NCI-H446 (cell line): ENCODE measurements at places on chromosomes 2 and 18.
A peak's percentile ranks its signal among the peaks of the same experiment; 100 is the strongest.

DNA sequence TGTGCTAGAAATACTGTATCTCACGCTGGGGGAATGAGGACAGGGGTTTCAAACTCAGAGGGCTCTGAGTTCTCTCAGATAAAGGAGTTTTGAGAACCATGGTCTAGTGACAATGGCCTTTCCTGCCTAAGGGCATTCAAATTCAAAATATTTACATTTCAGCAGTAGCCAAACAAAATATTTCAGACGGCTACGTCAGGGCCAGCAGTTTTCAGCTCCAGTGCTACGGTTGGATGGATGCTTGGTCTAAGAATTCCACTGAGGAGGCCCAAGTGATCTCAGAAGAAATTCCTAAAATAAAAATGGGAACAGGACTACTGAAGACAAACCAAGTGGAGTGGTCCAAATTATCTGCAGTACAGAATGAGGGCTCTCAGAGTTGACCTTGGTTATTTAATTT is 41.1 kb upstream of the SCG2 start:
- no peak for DNase-seq

GRCh38 chr2:3305952-3306351 is 71.7 kb downstream of the EIPR1 start:
- no peak for DNase-seq

- no peak for DNase-seq
These were observed 7.5 kb upstream of the DLX2 start for GRCh38 chr2:172109988-172110811.

GRCh38 chr2:225040856-225041206 is 1.4 kb downstream of the DOCK10 start:
- DNase-seq, result peak; percentile 50

- peak; percentile 11 for DNase-seq
These were observed 16.7 kb upstream of the WIPF1 start for GRCh38 chr2:174614261-174614660.

DNA sequence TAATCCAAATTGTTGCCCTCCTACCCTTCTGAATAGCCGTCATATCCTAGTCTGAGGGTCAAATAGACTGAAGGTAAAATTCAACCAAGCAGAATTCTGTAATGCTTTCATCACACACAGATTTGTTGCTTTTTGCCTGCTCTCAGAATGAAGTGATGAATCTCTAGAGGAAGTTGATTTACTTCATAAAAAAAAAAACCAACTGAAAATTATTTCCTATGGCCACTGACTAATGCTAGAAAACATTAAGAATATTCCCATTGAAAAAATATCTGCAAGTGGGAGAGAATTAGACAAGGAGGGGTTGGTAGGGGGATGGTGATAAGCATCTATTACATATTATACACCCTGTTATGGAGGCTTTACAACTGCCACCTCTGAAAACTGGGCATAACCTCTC is 2.3 kb upstream of the IL1RL2 start:
- DNase-seq, result no peak

- DNase-seq, result no peak
These were observed 48.2 kb upstream of the MSTN start for GRCh38 chr2:190110699-190111098.

DNA sequence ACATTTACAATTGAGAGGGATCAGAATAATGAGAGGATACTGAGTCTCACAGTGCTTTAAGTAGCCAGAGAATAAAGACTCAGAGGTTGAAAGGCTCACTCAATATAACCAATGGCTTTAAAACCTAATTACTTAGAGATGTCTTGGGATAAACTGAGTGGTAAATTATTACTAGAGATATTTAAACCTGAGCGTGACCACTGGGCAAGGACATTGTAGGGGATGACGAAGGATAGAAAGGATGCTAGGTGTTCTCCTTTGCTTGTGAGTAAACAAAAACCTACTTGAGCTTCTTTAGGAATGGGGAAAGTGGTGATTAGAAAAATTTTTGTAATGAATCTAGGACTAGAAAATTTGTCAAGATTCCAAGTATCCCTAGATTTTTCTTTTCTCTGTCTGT is 12.0 kb upstream of the SLC38A11 start:
- DNase-seq, result no peak

DNA sequence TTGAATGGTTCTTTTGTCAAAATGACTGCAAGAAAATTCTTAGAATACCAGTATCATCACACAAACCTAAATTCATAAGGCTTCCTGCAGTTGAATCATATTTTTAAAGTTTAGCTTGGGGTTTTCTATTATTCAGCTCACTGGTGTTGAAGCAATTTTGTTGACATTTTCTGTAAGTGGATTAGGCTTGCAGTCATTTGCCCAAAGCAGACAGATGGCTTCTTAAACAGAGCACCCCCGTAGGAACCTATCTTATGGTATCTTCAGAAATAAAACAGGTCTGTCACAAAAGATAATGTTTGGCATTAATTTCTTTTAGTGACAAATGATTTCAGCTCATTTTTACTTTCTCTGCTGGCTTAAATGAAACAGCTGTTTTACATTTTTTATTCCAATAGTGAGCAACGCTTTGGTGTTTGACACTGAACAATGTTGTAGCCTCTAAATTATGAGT is 331.1 kb downstream of the PLCL1 start:
- no peak for DNase-seq

DNA sequence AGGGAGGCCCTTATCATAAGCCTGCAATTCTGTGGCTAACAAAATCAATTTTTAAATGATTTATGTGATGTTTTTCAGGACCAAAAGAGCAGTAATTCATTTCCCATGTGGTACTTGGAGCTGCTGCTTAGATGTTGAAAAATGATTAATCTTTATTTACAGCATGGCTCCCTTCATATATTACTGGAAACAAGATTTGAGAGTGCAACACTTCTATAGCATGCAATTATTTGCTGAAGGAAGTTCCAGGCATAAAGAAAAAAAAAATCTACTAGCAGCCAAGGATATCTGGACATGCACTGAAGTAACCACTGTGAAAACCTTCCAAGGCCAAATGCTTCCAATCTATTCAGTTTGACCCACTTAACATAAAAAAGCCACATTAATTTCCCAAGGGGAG is 186.3 kb downstream of the SLC8A1 start:
- no peak for DNase-seq
